Lung (tissue), 17 donors: ENCODE measurements at places on chromosomes 4 and X.

- DNase-seq: no peak
Measured at GRCh38 chr4:126658411-126658810, 974.3 kb upstream of the INTU start.

DNA sequence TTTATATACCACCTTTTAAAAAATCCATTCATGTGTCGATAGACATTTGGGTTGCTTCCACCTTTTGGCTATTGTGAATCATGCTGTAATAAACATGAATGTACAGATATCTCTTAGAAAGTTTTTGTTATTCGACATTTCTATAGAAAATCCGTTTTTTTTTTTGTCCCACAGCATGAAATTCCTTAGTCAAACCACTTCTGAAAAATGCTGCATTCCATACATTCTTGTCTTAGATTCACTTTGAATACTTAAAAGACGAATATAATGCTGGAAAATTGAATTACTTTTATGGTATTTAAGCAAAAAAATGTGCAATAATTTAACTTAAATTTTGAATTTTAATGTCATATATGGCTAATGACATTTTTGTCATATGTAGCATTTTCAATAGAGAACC, 1345.5 kb downstream of the TECRL start:
- no peak for DNase-seq

DNA sequence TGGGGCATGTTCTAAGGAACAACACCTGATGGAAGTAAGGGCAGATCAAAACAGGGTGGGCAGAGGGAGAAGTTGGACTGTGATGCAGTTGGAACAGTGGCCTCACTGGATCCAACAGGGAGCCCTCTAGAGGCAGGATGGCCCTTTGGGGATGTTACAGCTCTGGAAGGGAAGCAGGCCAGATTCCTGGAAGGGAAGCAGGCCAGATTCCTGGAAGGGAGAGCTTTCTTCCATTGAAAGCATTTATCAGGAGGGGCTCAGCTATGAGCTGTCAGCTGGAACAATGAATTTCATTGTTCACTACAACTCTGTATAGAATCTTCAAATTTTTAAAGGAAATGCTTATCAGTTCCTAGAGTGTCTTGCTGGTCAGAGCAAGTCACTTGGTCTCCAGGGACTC, 17.7 kb downstream of the IL15 start:
- peak; percentile 13 for DNase-seq

- DNase-seq: no peak
Measured at GRCh38 chr4:169286562-169287301, 16.0 kb upstream of the SH3RF1 start.

DNA sequence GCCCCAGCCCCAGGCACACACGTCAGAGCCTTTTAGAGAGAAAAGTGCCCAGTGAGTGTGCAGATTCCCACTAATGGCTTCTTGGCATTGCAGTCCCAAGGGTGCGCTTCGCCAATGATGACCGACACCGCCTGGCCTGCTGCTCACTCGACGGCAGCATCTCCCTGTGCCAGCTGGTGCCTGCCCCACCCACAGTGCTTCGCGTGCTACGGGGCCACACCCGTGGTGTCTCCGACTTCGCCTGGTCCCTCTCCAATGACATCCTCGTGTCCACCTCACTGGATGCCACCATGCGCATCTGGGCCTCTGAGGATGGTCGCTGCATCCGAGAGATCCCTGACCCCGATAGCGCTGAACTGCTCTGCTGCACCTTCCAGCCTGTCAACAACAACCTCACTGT, 2.9 kb downstream of the WDR13 start:
- DNase-seq: no peak

- no peak for DNase-seq
Measured at GRCh38 chr4:180665481-180665880, 1577.7 kb upstream of the TENM3 start.

DNA sequence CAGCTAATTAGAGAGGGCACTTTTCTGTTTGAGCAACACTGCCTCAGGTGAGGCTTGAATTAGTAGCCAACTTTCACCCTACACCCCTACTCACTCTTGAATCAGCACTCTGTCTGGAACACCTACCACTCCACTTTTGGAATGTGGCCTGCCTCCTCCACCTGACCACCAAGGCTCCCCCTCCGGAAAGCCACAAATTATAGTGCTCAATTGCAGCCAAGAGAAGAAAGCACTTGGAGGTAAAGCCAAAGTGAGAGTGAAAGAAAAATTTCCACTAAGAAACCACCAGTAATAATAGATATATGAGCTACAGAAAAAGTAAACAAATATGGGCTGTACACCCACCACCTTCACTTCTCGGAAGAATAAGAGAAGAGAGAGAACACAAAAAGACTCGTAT, 41.1 kb downstream of the PPP3CA start:
- DNase-seq: peak; percentile 66

DNA sequence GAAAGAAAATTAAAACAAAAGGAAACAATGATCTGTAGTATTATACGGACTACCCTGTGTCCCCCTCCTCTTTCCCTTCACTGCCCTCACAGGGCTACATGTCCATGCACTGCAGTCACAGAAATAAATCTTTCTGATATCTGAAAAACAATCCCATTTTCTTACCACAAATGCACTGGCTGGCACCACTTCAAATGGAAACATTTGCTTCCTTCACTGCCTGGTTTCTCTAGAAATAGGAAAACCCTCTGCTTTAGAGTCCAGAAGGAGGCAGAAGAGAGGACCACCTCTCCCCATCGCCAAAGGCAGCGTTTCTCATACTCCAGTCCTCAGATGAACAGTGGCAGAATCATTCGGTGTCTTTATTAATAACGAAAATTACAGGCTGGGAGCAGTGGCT, 98.2 kb downstream of the GRIA3 start:
- no peak for DNase-seq

DNA sequence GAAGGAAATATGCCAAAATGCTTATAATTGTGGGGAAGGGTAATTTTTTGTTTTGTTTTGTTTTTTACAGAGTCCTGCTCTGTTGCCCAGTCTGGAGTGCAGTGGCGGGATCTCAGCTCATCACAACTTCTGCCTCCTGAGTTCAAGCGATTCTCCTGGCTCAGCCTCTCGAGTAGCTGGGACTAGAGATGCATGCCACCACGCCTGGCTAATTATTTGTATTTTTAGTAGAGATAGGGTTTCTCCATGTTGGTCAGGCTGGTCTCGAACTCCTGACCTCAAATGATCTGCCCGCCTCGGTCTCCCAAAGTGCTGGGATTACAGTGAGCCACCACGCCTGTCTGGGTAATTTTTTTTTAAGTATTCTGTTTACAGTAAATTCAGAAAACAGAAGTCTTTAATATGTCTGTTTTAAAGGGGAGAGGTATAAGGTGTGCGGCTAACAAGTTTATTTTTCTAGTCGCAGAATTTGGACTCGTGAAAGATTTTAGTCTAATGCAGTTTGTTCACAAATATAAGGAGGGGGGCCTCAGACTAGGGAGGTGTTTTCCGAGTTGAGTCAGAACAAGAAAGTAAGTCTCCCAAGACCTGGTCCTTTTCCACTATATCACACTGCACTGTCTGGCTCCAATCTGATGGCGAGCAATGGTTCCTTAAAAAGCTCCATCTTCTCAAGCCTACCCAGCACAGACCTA, 1.5 kb downstream of the ACSL1 start:
- DNase-seq: no peak

DNA sequence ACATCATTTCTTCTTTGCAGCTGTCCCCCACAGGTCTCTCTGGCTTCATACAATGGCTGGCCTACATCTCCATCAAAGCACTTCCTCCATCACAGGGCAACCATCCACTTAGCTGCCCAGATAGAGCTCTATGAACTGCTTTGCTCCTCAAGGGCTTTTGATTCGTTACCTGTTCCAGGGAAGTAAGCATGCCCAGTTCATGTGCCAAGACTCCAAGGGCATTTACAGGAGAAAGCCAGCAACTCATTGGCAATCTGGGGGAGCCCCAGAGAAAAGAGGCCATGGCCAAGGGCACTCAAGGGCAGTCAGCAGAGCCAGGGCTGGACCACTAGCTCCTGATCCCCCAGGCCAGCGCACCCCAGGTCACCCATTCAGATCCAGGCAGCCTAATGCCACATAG, 24.5 kb upstream of the ZNF185 start:
- DNase-seq: no peak

- no peak for DNase-seq
Measured at GRCh38 chr4:1042352-1043055, 31.1 kb downstream of the FGFRL1 start.

- DNase-seq: no peak
Measured at GRCh38 chr4:26937139-26937538, 76.5 kb downstream of the STIM2 start.

GRCh38 chrX:29453333-29453732, 762.0 kb upstream of the MAGEB2 start:
- no peak for DNase-seq

- DNase-seq: no peak
Measured at GRCh38 chrX:47802589-47802988, 34.1 kb upstream of the ZNF81 start.
